Activated gamma-delta T cell (primary cell): ENCODE measurements at places on chromosomes 3 and 15.

- no peak for DNase-seq
Observed at GRCh38 chr3:23253214-23253613, 50.1 kb downstream of the UBE2E2 start.

- DNase-seq, result no peak
Observed at GRCh38 chr3:38582316-38582715, 67.2 kb downstream of the SCN5A start.

- DNase-seq, result no peak
Observed at GRCh38 chr3:38641461-38642110, 7.9 kb downstream of the SCN5A start.

DNA sequence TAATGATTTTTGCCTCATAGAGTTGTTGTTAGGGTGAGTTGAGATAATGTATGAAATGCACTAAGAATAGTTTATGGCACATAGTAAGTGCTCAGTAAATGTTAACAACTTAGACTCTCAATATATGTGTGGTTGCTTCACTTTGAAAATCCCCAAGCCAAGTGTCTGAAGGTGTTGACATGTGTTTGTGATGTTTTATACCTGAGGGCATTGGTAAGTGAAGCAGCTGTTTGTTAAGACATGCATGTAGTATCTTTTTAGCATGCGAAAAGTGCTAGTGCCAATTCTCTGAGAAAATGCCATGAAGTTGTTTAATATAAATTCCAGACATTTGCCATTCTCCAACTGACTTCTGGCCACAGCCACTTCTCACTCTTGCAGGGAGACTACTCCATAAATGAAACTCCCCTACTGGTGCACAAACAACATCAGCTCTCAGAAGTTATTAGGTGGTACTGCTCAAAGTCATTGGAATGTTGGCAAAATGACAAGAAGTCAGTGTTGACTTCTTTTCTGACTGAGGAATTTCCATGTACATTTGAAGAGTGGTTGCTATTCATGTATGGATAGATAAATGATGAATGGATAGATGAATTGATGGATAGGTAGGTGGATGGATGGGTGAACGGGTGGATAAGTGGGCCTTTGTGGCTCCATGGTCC, 103.6 kb upstream of the NUDT16 start:
- no peak for DNase-seq

- no peak for DNase-seq
Observed at GRCh38 chr3:1072041-1072440, 20.8 kb upstream of the CNTN6 start.

DNA sequence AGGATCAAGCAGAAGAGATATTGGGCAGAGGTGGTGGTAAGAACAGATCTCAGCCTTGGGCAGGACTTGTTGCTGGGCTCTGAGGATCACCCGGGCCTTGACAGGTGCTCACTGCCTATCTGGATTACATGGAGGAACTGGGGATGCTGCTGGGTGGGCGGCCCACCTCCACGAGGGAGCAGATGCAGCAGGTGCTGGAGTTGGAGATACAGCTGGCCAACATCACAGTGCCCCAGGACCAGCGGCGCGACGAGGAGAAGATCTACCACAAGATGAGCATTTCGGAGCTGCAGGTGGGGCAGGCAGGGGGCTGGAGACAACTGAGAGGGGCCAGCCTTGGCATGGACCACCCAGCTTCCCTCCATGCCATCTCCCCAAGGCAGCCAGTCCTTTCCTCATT, 7.9 kb downstream of the ECE2 start:
- DNase-seq, result no peak
